ENCODE measurements at places on chromosomes 2 and 18. TPM values are rescaled to one million over a fixed set of nuclear protein-coding genes. Genes with fewer than 3 reads are reported as not detected.

C2orf80 gene
- total RNA-seq: not detected

CDCA7 gene
- 60.7 TPM for total RNA-seq

DQX1 gene
- total RNA-seq: not detected

MYO3B gene
- total RNA-seq: not detected

NT5C1B gene
- not detected for total RNA-seq

TRIM54 gene
- total RNA-seq: not detected

Measured in SJSA1 (cell line).